Fibroblast of skin of scalp (primary cell): ENCODE measurements at places on chromosomes 4 and X.
A peak's percentile ranks its signal among the peaks of the same experiment; 100 is the strongest.

DNA sequence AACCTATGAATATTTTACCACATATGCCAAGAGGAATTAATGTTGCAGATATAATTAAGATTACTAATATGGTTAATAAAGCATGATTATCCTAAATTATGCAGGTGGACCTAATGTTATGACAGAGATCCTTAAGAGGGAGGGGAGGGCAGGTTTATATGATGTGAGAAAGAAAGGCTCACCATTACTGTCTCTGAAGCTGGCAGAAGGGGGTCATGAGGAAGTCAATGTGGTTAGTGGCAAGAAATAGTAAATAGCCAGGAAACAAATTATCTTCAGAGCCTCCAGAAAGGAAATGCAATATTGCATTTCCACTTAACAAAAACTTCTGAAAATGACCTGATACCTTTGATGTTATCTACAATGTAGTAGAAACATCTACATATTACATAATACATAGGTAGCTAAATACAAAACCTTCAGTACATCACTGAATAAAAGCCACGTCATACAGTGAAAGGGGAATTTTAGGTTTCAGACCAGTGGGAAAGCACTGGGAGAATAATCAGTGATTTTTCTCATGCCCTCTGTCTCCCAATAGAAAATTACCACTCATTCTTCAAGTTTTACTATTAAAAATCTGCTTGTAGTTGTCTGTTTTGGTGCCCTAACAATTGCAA lies 609.2 kb downstream of the SPOCK3 start:
- DNase-seq = no peak

GRCh38 chr4:172881645-172882044 lies 287.0 kb upstream of the GALNT7 start:
- DNase-seq = no peak

DNA sequence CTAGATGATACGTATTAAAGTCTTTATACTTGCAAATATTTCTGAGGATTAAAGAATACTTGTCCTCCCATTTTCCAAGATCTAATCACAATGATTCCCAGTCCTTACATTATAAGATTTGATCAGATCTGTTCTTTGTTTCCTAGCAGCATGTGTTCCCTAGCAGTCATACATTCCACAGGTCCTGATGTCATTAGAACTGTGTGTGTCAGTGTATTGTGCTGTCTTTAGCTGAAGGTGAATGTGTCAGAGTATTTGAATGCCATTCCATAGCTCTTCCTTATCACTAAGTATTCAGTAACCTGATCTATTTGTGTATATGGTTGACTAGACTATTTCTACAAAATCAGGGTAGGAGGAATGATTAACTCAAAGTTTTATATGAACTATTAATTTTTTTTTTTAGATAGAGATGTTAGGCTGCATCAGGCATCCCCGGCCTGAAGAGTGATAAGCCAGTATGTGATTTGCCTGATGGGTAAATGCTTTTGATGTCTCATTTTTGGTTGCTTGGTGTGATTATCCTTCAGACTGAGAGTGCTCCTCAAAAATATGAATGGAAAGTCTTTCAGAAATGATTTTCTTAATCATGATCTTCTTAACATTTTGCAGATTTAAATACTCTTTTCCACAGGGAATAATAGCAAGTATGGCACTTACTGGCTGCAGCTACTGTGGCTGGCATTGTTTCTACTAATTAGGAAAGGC lies 4.4 kb downstream of the ADGRL3 start:
- DNase-seq = peak; percentile 64

- no peak for DNase-seq
Measured at GRCh38 chr4:102061133-102061532, 270.6 kb downstream of the BANK1 start.

DNA sequence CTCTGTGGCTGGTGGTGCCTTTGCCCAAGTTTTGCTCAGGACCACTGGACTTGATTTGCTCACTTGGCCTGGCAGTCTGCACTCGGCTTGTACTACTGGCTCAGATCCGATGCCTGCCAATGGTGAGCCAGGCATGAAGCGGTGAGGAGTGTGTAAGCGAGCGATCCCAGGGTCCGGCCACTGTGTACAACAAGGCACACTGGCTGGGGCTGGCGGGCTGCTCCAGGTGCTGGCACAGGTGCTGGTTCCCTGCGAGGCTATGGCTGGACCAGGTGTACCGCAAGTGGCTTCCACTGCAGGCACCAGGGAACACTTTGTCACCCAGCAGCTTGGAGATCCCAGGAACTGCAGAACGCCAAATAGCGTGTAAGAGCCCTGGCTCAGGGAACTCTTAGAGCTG lies 329.7 kb downstream of the CCSER1 start:
- DNase-seq = no peak

- no peak for DNase-seq
Measured at GRCh38 chr4:111849746-111850284, 295.4 kb upstream of the FAM241A start.

DNA sequence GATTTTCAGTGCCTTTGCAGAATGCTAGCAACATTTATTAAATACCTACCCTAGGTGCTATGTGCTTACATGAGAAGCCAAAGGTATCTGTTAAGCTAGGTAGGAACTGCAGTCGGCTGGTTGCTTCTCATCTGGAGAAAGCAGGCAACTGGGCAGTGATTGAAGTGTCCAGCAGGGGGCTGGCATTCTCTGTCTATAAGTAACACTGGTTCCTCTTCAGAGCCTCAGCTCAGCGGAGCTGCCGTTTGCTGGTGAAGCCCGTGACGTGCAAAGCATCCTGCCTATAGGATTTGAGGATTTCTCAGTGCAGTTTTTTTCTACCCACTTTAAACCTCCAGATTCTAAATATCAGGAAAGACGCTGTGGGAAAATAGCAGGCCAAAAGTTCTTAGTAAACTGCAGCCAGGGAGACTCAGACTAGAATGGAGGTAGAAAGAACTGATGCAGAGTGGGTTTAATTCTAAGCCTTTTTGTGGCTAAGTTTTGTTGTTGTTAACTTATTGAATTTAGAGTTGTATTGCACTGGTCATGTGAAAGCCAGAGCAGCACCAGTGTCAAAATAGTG lies at the start of gene GRPR:
GRPR (plus strand) TSS at position 344 of the 565 bp plus-strand sequence. CDS start 389 bp downstream, outside the sequence.
- peak; percentile 90 for DNase-seq

DNA sequence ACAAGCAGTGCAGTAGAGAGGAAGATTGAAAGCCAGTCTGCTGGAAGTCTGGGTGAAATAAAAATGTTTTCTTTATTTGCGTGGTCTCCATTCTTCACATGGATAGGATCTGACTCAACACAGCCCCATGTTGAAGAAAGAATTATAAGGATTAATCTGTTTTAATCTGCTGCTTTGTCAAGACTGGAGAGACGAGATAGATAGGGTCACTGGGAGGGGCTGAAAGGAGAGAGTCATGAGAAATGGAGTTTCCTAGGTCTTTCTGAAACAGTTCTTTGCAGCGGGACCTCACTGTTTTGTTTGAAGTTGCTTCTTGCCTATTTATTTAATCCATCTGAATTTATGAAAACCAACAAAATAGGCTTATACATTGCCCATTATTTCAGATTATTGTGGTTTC lies 32.4 kb upstream of the RHOH start:
- DNase-seq = peak; percentile 29

DNA sequence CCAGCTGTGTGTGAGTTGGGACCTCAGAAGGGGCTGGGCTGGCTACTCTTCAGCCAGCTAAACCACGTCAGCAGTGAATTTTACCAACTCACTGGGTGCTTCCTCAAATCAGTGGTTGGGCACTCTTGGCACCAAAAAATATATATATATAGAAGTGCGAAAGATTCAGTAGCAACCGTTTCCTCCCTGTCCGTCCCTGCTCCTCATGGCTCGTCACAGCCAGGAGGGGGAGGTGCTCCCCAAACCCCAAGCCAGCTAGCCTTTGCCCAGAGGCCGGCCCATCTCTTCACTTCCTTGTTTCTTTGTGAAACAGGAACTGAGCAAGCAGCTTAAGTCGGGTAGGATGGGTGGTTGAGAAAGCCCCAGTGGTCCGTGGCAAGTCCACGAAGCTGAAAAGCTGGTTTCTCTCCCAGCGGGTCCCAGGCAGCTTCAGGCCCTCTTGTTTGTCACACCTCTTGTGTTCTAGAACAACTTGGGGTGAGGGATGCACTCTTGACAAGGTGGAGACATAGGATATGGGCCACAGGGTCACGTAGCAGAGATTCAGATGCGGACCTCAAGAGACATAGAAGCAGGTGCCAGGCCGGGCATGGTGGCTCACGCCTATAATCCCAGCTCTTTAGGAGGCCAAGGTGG lies 6.8 kb upstream of the SASH3 start:
- DNase-seq = no peak

DNA sequence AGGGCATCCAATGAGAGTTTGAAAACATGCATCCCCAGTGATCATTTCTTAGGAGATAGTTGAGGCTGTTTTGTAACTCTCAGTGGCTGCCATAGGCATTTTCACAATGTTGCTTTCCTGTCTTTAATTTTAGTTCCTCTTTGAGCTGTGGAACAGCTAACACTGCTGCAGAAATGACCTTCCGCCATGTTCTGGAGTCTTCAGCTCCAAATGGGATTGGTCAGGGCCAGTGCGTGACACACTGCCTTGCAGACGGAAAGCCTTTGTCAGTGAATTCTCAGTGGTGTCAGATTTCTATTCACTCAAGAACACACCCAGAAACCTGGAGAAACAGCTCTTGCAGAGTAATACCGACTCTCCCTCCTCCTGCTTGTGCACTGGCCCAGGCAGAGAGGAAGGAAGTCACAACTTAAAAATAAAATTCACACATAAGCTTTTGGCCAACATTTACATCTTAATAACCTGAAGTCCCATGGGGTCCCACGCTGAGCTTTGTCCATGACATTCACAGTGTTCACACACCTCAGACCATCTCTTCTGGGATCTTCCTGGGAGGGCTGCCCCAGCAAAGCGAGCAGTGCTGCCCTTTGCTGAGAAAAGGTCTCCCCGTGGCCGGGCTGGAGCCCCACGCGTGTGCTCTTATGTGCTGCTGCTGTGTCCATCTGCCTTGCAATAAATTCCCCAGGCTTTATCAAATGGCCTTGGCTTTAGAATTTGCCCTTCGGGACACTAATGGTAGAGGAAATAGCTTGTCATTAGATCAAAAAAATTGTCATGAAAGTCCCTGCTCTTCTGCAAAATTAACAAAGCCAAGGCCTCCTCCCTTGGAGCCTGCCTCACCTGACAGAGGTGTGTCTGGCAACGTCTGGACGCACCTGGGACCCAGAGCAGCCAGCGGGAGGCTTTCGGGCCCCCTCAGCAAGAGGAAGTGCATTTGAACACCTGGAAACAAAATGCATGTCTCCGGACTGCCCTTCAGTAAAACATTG lies 126.8 kb downstream of the IRF2 start:
- DNase-seq = no peak

GRCh38 chr4:54073271-54073880 lies 9.0 kb upstream of the CHIC2 start:
- peak; percentile 71 for DNase-seq

GRCh38 chr4:174928575-174929253 lies 10.6 kb downstream of the ADAM29 start:
- DNase-seq = no peak

GRCh38 chrX:154730253-154730891 lies 20.5 kb downstream of the GAB3 start:
- DNase-seq = peak; percentile 79

DNA sequence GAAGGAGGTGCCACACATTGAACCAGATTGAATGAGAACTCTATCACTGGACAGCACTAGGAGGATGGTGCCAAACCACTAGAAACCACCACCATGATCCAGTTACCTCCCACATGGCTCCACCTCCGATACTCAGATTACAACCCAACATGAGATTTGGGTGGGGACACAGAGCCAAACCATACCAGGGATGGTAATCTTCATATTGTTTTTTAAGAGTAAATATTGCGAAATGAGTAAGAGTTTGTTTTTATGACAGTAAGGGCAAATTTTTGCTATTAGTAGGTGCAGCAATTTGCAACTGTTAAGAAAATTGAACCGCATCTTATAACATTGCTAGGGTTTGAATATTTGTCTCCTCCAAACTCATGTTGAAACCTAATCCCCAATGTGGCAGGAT lies 891.5 kb downstream of the NLGN4X start:
- no peak for DNase-seq

DNA sequence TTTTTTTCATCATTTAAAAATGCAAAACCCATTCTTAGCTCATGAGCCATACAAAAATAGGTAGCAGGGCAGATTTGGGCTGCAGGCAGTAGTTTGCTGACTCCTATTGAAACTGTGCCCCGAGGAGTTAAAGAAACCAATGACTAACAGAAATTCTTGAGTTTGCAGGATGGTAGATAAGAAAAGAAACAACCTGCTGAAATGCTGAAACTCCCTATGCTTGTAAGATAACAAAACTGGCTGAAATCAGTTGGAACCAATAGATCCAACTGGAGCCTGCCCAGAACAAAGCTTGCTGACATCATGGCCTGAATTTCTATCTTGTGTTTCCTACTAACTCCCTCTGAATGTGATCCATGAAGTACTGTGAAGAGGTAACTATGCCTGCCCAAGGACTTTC lies 68.6 kb downstream of the ANOS1 start:
- peak; percentile 1 for DNase-seq

DNA sequence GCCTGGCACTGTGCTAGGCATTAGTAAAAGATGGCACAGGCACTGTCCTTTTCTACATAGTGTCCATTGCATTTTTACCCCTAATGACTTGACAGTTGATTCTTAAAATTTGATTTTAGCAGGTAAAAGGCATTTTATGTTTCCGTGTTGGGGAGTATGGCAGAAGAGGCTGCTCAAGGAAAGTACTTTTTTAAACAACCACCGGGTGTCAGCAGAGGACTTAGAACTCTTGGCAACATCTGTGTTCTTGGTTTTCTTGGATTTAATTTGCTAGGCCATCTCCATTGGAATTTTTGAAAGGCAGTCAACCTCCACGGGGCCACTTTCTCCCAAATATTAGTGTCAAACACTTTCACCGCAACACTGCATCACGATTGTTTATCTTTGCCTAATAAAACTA lies 102.9 kb downstream of the TSPAN7 start:
- peak; percentile 38 for DNase-seq

DNA sequence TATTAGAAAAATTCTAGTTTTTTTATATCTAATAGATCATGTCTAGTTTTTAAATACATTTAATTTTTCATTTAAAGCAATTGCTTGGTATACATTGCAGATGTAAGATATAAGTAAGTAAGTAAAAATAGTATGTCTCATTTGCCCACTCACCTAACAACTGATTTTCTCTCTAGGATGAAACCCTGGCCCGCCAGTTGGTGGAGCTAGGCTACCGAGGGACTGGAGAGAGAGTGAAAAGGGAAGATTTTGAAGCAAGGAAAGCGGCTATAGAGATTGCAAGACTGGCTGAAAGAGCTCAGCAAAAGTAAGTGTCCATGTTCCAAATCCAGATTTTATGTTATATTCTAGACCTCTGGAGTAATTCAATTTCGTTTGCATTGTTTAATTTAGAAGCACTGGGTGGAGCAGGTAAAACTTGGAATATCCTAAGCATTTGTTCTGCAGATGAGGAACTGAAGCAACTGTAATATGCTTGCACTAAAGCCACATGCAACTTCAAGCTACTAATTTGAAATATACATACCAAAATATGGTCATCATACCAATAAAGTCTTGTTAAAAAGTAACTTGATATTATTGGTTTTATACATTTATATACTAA lies 27.1 kb downstream of the CFAP299 start:
- peak; percentile 46 for DNase-seq

DNA sequence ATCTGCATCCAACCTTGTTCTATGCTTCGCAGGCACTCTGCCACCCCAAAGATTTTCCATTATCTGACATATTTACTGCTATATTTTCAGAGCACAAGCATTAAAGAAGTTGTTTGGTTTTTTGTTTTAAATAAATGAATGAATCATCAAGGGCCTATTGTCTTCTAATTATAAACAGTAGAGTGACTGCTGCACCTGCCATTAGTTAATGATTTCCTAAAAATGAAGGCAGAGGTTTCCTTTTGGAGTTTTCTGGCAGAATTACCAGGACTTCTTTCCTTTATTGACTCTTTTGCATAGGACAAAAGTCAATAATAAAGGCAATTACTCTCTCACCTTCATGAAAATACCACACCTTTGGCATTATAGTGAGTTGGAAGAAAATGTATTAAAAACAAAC lies 238.1 kb downstream of the INPP4B start:
- no peak for DNase-seq
